ENCODE measurements at places on chromosomes 1 and 21.

- DNase-seq = peak; percentile 93
These were observed 10.9 kb upstream of the BOLA1 start for GRCh38 chr1:149888247-149888998.

DNA sequence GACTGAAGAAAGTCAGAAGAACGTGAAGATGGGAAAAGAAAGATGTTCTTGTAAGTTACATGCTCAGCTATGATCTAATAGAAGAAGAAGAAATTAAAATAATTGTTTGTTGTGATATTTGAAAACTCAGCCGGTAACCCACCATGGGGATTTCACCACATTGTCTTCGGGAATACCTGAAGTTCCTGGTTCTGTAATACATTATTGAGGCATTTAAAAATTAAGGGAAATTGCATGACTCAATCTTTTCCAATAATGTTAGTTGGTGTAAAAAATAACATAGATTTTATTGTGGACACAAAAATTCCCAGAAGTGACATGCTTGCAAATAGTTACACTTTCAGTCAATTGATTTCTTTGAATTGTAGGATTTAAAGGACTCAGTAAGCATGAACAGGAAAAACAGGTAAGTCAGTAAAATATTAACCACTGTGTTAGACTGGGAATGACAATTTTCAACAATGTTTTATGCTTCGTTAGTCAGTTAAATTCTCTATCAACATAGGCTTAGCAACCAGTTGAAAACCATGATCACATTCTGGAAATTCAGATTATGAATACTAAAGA lies 745.1 kb downstream of the LTN1 start:
- no peak for DNase-seq

DNA sequence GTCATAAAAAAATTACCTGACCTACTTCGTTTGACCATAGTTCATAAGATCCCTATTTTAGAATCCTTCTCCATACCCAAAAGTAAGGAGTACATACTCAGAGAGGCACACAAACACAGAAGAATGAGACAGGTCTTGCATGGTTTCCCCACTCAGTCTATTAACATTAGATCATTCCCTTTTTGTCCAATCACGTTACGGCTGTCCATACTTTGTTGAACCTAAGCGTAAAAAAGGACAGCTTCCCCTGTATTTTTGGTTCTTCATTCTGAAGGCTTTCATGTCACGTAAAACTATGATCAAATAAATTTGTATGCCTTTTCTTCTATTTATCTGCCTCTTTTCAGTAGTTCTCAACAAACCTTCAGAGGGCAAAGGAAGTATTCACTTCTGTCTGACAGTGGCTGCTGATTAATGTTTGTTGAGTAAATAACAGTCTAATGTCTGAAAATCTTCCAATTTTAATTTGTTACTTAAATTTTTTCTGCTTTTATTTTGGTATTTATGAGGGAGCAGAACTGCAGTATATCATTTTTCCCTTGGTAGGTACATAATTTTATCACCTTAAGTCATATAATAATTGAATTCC lies 16.4 kb downstream of the PKN2 start:
- DNase-seq = no peak

- DNase-seq = no peak
These were observed 137.7 kb upstream of the SMYD2 start for GRCh38 chr1:214143006-214143992.

DNA sequence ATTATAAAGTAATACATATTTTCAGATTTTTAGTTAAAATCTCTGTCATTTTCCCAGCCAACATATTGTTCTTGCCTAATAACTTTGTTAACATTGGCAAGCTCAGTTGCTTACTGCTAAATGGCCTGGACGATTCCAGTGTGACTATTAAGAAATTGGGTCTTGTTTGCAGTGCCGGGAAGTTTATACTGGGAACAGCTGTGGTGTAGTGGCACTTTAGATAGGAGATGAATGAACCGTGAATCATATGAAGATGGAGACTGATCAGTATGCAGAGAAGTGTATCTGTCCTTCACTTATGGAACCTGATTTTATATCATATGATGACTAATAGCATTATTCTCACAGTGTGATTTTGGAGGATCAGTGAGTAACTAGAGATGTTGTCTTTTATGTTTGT lies 3.3 kb downstream of the CHRM3 start:
- no peak for DNase-seq

DNA sequence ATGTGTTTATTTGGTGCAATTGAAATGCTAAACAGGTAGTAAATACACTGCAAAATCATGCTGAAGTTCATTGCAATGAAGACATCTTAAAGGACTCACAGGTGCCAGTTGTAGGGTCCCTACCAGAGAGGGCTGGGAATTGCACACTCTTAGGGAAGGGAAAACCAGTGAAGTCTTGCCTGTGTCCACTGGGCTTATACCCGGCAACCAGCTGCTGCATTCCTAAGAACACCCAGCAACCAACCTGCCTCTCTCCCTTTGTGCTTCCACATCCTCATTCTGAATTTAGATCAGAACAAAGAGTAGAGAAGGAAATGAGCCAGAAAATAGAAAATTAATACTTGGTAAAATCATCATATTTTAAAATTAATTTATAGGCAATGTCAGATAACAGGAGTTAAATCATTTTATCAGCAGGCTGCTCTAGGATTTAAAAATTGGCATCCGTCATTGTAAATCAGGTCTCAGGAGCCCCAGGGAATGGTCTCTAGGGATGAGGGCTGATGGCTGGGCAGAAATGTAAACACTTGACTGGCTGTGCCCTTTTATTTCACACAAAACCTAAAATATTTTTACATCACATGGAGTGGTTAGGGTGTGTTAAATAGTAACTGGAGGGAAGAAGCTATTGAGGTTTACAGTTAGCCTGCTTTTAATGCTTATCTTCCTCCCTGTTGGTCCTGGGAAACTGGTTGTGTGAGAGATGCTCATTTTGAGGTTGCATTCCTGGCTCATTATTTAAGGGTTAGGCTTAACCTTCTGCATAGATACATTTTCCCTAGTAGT lies 31.3 kb downstream of the PTGFRN start:
- DNase-seq = peak; percentile 59

- peak; percentile 77 for DNase-seq
These were observed 9.9 kb downstream of the RNF223 start for GRCh38 chr1:1063945-1064831.

DNA sequence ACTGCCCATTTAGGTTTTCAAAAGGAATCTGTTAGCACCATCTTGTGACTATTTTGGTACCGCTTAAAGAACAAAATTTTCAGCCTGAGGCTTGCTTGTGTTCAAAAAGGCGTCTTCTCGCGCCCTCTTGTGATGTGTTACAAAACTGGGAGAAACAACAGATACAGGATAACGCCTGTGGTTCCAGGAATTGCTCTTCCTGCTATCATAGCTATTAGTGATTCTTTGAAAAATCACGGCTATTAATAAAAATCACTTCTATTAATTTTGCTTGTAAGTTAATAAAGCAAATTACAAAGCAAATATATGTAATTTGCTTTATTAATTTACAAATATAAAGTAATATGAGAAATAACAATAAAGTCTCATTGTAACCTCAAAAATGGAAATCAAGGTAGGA lies 82.2 kb upstream of the ABCD3 start:
- DNase-seq = peak; percentile 70

GRCh38 chr1:184388319-184388889 lies 1.6 kb downstream of the C1orf21 start:
- DNase-seq = no peak

DNA sequence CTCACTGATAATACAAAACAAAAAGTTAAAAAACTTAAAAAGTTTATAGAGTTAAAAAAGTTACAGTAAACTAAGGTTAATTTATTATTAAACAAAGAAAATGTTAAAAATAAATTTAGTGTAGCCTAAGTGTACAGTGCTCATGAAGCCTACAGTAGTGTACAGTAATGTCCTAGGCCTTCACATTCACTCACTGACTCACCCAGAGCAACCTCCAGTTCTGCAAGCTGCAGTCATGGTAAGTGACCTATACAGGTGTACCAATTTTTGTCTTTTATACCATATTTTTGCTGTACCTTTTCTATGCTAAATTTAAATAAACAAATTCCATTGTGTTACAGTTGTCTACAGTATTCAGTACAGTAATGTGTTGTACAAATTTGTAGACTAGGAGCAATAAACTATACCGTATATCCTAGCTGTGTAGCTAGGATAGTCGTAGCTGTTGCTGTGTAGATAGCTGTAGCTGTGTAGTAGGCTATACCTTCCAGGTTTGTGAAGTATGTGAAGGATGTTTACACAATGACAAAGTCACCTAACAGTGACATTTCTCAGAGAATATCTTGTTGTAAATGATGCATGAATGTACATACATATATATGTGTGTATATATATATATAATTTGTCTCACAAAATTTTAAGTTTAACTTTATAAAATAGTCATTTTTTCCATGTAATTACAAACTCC lies 140.2 kb downstream of the TGFB2 start:
- DNase-seq = no peak

DNA sequence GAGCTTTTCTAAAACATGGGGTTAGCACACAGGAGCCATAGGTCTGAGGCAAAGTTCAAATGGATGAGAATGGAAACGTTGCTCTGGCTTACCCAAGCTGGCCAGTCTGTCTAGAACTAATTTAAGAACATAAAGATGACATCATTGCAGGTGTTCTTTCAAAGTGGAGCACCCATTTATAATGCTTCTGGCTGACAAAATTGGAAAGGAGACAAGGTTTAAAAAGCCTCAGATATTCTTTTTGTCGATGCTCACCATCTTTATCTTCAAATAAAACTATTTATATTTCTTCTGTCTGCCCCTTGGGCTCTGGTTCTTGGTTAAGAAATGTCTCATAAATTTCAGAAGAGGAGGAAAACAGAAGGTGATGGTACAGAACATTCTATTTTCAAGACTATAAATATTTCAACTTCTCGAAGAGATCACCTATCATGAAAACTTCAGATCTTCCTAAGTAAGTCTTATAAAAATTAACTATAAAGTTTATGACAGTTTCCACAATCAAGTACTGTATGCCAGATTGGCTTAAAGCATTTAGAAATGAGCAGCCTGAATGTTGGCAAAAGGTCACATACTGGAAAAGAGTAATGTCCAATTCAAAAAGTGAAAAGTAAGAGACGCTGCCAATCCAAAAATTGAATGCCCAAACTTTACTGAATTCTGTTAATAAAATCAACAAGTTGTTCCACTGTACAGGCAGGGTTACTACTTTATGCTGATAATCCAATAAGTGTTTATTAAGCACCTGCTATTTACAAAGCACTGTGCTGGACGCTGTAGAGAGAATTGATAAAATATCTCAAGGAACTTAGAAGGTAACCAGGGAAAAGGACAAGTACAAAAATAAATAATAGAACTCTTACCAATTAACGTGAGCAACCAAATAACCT lies 92.0 kb downstream of the ETS2 start:
- DNase-seq = no peak

DNA sequence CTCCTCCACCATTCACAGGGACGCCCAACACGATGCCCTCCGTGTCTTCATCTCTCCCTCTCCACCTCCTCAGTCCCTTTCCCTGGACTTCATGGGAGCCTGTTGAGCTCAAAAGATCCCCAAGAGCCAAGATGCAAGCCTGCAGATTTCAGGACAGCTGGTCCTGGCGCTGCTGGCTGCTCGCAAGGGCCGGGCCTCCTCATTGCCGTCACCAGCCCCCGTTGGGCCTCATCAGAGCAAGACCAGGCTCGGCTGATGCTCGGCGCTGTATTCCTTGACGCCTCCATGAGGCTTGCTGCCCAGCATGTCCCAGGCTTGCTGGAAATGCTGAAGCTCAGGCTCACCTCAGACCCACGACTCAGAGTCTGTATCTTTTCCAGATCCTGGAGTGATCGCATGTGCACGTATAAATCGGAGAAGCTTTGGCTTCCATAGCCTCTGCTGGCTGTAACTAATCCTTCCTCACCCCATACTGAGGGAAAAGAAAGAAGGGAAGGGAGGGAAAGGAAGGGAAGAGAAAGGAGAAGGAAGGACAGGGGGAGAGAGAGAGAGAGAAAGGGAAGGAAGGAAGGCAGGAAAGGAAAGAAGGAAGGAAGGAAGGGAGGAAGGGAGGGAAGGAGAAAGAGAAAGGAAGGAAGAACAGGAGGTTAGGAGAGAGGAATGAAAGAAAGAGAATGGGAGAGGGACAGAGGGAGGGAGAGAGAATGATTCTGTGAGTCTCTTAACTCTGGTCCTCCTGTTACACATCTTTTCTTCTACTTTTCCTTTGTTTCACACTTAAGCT lies 94.6 kb downstream of the KCNJ15 start:
- no peak for DNase-seq

GRCh38 chr1:243507001-243507671 lies 251.3 kb downstream of the SDCCAG8 start:
- DNase-seq = no peak

GRCh38 chr1:9009438-9010370 lies 16.5 kb downstream of the SLC2A7 start:
- peak; percentile 71 for DNase-seq

DNA sequence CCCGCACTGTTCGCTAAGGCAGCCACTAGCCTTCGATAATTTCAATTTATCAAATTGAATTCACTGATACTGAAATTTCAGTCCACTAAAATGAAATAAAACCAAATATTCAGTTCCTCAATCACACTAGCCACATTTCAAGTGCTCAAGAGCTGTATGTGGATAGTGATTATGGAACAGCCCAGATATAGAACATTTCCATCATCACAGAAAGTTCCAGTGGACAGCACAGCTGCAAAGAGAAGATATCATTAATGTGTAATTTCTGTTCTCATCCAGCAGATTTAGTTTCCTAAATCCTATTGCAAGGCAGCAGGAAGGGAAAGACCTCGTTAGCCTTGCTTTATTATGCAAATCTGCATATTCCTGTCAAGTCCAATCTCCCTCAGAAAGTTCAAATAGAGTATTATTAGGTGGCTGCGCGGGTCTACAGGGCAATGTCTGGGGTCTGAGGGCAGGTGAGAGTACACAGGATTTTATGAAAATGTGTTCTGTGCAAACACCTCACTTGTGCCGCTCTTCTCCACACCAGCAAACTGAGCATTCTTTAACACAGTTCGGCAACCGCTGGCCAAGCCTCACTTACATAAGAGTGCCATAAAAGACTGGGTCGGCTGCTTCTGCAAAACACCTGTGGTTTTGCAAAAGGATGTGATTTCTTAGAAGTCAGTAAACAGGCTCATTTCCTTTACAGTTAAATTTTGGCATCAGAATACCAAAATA lies 22.4 kb downstream of the CAPZB start:
- DNase-seq = peak; percentile 65

GRCh38 chr1:57238233-57238781 lies 185.6 kb downstream of the DAB1 start:
- no peak for DNase-seq

GRCh38 chr1:164366014-164366413 lies 193.0 kb upstream of the PBX1 start:
- no peak for DNase-seq

- peak; percentile 70 for DNase-seq
These were observed 69.8 kb upstream of the DIRAS3 start for GRCh38 chr1:68120136-68120791.

DNA sequence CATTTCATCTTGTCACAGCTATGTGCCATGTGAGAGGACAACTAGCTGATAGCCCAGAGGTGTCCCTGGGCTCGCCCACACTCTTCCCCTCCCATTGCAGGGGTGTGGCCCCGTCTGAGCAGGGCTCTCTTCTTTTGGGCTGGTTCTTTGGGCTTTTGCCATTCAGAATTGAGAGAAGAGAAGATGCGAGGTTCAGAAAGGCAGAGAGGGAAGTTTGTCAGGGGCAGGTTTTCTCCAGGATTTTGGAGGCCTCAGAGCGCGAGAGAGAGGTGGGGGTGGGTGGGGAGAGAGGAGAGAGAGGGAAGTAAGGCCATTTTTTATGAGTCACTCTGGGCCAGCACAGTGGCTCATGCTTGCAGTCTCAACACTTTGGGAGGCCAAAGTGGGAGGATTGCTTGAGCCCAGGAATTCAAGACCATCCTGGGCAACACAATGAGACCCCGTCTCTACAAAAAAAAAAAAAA lies 5.2 kb downstream of the IFI6 start:
- no peak for DNase-seq

- DNase-seq = no peak
These were observed 18.8 kb downstream of the PTPRC start for GRCh38 chr1:198657550-198658064.
